ELR (cell line): ENCODE measurements at places on chromosomes 16 and 17.

DNA sequence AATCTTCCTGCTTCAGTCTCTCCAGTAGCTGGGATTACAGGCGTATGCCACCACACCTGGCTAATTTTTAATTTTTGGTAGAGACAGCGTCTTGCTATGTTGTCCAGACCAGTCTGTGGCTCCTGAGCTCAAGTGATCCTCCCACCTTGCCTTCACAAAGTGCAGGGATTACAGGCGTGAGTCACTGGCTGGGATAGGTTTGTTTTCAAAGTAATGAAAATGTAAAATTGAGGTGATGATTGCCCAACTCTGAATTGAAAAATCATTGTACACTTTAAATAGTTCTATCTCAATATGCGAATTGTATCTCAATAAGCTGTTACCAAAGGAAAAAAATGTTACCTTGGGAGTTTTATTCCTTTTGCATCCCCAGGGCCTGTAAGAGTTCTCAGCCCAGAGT is 1.2 kb upstream of the AMFR start:
- DNase-seq: peak; percentile 26

DNA sequence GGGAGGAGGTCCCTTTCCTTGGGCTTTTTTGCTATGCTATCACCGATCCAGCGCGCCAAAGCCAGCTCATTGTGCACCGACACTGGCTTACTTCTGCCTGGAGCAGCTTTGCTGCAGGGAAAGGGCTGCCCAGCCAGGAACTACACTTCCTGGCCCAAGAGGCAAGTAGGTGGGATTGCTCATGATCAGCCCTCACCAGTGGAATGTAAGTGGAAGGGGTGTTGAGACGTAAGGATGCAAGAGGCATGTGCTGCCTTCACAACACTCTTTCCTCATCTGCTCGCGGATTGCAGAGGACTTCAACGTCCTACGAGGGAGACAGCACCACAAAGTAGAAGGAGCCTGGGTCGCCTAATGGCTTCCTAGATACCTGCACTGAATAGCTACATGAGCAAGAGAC is 104.3 kb upstream of the FOXF1 start:
- DNase-seq: no peak

- no peak for DNase-seq
Measured at GRCh38 chr16:7545251-7545650, 212.6 kb downstream of the RBFOX1 start.

DNA sequence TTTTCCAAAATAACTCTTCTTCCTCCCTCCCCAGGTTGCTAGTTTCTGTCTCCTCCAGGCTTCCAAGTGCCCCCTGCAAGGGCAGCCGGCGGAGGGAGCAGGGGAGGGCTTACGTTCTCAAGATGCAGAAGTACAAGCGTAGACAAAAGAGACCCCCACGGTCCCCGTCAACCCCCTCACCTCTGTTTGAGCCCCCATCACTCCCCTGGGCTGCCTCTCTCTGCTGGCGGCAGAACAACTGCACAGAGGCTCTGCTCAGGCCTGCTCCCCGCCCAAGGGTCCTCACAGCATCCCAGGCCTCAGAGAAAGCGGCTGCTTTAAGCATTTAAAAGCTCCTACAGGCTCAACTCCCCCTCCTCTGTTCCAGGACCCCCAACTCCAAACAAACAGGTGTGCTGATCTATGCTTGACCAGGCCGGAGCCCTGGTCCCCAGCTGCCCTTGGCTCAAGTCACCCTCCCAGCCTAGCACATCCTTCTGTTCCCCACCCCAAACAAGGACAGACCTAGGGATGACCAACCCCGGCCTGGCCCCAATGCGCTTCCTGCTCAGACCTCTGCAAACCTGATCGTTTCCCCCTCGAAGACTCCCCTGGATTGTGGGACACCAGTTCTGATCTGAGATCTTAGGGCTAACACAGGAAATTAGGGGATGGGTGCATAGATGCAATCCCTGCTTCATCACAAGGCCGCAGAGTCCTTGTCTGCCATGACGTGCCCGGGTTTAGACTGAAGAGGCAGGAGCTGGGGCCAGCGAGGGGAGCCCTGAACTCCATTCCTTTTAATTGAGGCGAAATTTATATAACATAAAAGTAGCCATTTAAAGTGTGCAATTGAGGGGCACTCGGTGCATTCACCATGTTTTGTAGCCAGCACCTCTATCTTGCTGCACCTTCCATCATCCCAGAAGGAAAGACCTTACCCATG is 17.2 kb upstream of the RBFOX3 start:
- DNase-seq: no peak

GRCh38 chr16:2715519-2715918 is 4.5 kb downstream of the PRSS27 start:
- DNase-seq: peak; percentile 30

GRCh38 chr17:38751144-38751807 is 1.3 kb upstream of the PSMB3 start:
- peak; percentile 58 for DNase-seq

- no peak for DNase-seq
Measured at GRCh38 chr17:74922694-74923537, at the start of gene USH1G. TSS of gene USH1G (minus strand) at chr17:74923255. CDS start at chr17:74923073, 182 bp downstream.

DNA sequence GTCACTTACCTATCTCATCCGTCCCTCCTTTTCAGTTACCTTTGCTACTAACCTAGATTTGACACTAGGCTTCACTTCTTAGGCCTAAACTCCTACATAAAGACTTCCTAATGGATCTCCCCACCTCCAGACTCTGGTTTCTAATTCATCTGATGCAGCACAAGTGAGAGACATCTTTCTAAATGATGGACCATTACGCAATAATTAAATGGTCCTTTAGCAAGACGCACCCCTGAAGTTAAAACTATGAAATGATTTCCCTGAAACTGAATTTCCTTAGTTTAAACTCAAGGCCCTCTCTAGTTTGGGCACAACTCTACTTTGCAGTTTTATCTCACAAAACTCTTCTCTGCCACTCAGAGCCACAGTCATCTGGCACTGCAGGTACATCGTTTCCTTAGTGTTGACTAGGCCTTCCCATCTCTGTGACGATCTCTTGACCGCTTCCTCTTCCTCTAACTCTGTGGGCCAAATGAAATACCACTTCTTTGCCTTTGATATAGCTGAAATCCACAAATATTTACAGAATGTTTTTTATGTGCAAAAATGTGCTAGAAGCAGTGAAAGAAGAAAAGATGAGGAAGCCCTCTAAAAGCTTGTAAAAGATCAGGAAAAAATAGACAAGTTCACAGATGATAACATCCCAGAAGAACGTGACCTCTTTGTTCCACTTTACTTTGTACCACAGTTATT is 3.3 kb downstream of the SYNRG start:
- peak; percentile 60 for DNase-seq
